PC-3 (cell line): ENCODE measurements at places on chromosomes 7 and 10.

DNA sequence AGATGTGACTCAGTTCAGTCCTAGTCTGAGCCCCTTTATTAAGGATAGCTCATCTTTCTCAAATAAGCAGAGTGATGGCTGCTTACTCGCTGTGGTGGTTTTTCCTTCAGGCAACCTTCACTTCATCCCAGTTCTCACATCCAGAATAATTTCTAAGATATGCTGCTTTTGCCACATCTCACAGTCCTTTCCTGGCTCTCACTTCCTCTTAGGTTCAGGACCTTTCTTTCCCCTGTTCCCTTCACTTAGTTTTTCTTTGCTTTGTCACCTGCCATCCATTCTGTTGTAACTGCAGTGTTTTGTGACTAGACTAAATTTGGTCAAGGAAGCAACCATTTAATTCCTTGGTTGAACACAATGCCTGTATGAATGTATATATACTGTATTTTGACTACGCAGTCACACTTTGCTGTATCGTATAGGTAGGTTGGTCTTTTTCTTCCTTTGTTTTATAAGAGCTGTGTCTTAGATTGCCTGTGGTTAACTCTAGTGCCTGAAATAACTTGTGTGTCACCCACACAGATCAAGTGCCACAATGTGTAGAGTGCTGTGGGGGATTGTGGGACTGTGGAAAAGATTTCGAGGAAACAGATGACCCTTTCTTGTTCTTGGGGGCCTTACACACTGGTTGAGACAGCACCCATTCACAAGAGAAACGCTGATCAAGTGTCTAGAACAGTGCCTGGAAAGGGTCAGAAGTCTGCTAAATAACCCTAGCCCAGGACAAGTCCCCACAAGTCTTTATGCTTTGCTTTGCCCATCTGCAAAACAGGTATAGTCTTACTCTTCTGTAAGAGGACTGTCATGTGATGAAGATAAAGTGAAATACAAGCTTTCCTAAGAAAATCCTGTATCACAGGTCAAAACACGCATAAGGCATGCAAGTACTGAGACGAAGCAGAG lies 2.6 kb downstream of the ZNF655 start:
- DNase-seq = no peak

- DNase-seq = no peak
Measured at GRCh38 chr7:96014617-96015016, 242.3 kb downstream of the DYNC1I1 start.

DNA sequence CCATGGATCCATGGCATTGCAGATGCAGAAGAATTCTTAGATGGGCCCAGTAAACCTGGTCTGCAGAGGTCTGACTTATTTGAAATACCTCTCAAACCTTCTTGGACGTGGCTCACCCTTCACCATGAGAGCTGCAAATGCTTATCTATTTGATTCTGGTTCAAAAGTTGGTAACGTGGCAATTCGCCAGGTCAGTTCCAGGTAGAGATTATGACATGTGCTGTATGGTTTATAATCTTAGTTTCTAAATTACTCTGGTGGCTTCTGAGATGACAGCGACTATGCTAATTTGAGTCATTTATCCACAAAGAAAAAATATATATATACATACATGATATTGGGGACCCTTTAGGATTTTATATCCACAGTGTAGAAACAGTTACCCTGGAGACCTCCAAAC lies 68.8 kb downstream of the NRP1 start:
- no peak for DNase-seq

DNA sequence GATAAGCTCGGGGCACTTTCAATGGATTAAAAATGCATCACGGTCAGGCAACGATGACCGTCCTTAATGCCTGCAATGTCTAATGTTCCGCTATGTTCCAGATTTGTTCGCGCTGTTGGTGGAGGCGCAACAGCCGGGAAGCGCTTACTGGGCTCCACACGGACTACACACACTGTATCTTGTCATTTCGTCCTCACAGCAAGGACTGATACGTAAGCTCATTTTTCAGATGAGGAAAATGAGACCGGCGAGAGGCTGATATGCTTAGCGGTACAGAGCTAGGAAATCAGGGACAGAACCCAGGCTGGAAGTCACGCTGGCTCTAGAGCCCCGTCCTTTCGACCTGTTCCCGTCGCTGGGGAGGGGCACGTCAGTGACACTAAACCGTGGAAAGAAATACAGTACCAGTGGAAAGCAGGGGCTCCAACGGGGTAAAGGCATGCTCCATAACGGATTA lies 670 bp downstream of the TPK1 start:
- DNase-seq = peak; percentile 30

- DNase-seq = no peak
Measured at GRCh38 chr7:73668886-73669230, 1.2 kb downstream of the VPS37D start.

DNA sequence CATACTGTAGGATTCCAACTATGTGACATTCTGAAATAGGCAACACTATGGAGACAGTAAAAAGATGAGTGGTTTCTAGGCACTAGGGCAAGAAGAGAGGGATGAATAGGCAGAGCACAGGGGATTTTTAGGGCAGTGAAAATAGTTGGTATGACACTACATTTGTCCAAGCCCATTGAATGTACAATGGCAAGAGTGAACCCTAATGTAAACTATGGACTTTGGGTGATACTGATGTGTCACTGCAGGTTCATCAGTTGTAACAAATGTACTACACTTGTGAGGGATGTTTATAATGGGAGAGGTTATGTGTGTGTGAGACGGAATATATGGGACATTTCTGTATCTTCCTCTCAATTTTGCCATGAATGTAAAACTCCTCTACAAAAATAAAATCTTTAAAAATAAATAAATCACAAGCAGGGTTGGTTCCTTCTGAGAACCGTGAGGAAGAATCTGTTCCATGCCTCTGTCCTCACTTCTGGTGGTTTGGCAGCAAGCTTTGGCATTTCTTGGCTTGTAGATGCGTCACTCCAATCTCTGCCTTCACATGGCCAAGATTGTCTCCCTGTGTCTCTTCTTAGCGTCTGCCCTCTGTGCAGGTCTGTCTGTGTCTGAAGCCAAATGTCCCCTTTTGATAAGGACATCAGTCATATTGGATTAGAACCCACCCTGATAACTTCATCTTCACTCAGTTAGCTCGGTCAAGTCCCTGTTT lies 83.1 kb upstream of the AGBL3 start:
- no peak for DNase-seq

GRCh38 chr10:29524294-29524693 lies 110.5 kb downstream of the SVIL start:
- DNase-seq = no peak

DNA sequence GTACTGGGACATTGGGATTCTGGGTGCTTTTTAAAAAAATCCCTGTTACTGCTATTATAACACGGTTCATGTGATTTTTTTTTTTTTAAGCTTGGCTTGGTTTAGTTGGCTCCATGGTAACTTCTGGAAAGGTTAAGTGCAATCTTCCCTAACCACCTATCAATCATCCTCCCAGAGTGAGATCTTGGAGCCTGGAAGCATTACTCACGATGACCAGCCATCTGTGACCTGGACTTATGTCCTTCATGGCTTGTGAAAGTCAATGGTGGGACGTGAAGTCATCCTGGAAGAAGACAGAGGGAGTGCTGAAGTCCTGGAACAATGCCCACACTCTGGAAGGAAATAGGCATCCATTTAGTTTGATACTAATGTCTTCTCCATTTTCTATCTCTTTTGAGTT lies 135.5 kb upstream of the FRMD4A start:
- DNase-seq = peak; percentile 2

- DNase-seq = no peak
Measured at GRCh38 chr7:47866120-47866519, 82.1 kb downstream of the PKD1L1 start.

- DNase-seq = no peak
Measured at GRCh38 chr7:80844916-80845315, 73.9 kb downstream of the SEMA3C start.

GRCh38 chr10:99926925-99927720 lies 82.6 kb downstream of the DNMBP start:
- DNase-seq = peak; percentile 40

- DNase-seq = no peak
Measured at GRCh38 chr10:33422471-33423153, 88.1 kb upstream of the NRP1 start.

GRCh38 chr7:25946181-25946580 lies 205.8 kb upstream of the NFE2L3 start:
- no peak for DNase-seq

GRCh38 chr10:70715853-70716795 lies 43.8 kb downstream of the ADAMTS14 start:
- peak; percentile 69 for DNase-seq

DNA sequence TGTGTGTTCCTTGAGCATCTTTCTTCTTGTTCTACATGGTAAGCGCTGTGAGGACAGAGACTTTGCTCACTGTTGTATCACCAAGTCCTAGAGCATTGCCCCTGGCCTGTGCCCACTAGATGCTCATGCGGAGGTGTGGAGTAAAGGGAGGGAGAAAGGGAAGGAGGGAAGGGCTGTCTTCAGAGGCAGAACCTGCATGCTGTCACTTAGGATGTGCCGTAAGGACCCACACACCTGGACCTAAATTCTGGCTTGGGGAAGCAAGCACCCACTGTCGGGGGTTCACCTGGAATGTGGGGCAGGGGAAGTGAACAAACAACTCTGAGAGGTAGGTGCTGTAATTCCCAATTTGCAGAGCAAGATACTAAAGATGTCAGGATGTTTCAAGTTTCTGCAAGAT lies 129.5 kb downstream of the PTPN20 start:
- DNase-seq = no peak

- peak; percentile 91 for DNase-seq
Measured at GRCh38 chr7:129780257-129780973, 168.9 kb downstream of the NRF1 start.

GRCh38 chr7:151013733-151014497 lies 10.4 kb downstream of the ATG9B start:
- peak; percentile 58 for DNase-seq

GRCh38 chr10:114648368-114648767 lies 9.7 kb downstream of the ABLIM1 start:
- peak; percentile 46 for DNase-seq

GRCh38 chr10:89241486-89242344 lies 9.9 kb downstream of the LIPA start:
- DNase-seq = no peak

DNA sequence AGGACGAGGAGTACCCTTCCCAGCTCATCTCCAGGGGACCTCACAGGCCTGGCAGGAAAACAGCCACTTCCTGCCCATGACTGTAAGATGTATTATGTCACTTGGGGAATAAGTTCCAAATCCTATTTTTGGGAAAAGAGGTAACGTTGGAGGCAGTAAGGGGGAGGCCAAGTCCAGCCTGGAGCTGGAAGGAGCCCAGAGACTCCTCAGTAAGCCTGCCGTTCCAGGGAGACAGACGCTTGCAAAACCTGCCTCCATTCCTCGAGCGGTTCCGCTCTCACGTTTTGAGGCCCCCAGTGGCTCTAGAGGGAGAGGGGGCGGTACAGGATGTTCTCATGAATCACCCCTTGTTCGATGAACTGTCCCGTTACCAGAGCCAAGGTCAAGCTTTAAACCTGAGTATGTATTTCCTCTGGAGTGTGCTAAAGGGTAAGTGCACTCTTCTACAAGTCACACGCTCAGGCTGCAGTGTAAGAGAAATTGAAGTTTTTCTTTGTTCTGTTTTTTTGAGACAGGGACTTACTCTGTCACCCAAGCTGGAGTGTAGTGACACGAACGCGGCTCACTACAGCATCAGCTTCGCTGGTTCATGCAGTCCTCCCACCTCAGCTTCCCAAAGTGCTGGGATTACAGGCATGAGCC lies 45.5 kb upstream of the CYTH3 start:
- DNase-seq = peak; percentile 41

- peak; percentile 71 for DNase-seq
Measured at GRCh38 chr7:142438235-142438922, 180.5 kb upstream of the PRSS58 start.

DNA sequence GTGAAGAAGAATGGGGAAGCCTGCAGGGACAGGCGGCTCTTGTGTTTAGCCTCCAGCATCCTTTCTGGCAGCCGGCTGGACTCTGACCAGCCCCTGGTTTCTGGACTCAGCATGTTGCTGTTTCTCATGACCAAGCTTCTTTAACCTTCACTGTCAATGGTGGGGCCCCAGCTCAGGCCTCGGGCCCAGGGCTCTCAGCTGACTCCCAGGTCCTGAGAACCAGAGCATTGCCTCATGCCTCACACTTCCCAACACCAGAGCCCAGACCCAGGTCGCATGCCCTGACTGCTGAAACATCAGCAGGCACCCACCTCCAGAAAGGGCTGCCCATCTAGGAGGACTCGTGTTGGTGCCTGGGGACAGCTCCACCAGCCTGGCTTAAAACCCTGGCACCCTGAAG lies 34.8 kb upstream of the FGFR2 start:
- DNase-seq = no peak

DNA sequence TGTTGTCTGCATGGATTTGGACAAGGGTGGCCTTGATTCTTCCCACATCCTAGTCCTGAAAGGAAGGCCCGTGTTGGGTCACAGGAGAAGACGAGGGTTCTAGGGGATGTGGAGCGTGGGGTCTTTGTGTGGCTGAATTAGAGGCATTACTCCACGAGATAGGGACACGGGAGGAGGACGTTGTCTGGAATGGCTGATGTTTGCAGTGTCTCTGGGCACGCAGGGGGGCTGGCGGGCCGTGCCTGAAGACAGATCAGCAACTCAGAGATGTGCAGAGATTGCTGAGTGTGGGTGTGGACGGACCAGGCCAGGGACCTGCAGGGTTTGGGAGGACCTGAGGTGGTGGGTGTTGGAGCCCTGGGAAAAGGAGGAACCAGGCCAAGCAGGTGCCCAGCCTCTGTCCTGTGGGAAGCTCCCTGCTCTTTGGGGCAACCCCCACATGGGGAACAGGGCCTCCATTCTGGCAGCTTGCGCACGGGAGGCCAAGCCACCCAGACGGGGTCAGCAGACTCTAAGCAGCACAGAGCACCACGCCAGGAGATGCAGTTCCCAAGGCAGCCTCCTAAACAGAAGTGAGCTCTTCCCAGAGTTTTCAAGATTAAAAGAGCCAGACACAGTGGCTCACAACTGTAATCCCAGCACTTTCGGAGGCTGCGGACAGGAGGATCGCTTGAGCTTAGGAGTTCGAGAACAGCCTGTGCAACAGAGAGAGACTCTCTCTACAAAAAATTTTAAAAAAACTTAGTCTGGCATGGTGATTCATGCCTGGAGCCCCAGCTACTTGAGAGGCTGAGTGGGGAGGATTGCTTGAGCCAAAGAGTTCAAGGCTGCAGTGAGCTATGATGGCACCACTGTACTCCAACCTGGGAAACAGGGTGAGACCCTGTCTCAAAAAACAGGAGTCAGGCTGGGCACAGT lies 71.0 kb upstream of the GTF2I start:
- DNase-seq = no peak

DNA sequence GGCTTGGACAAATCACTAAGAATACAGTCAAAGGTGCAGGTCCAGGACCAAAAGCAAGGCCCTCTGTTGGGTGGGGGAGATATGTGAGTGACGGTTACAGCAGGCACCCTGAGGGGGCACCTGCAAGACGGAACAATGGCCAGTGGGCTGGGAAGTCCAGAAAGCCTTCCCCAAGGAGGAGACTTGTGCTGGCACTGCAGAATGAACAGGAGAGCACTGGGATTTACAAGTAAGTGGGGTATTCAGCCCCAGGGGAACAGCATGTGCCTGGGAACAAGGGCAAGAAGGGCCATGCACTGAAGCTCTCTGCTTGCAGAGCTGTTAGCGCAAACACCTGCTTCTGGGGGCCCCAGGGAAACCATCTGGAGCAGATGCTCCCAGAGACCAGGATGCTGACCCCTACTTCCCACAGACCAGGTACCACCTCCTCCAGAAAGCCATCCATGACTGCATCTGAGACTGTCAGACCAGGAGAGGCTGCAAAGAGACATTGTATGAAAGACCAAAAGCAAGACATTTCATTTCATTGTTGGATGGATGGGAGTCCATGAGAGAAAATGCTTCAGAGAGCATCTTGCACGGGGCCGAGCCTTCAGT lies 24.6 kb upstream of the ZMIZ1 start:
- no peak for DNase-seq

GRCh38 chr10:81704596-81704995 lies 170.4 kb upstream of the NRG3 start:
- DNase-seq = no peak
